ENCODE measurements at places on chromosomes 3 and 15.

GRCh38 chr3:147387885-147388699 is 18.3 kb downstream of the ZIC4 start:
- no peak for DNase-seq

DNA sequence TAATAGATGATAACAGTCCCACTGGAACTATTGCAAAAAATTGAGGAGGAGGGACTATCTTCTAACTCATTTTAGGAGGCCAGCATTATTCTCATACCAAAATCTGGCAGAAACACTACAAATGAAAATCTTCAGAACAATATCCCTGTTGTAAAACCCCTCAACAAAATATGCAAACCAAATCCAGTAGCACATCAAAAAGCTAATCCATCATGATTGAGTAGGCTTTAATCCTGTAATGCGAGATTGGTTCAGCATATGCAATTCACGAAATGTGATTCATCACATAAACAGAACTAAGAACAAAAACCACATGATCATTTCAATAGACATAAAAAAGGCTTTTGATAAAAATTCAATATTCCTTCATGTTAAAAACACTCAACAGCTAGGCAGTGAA is 23.9 kb upstream of the PLSCR2 start:
- DNase-seq: no peak

GRCh38 chr3:113006359-113007056 is 15.7 kb downstream of the GTPBP8 start:
- no peak for DNase-seq

- DNase-seq: peak; percentile 81
These were observed at the start of gene PLAAT1 for GRCh38 chr3:193240850-193241706. PLAAT1 (plus strand) TSS chr3:193241222; CDS start chr3:193255651, 14,429 bp downstream.

GRCh38 chr3:65338571-65338970 is 650.8 kb upstream of the ADAMTS9 start:
- DNase-seq: no peak

DNA sequence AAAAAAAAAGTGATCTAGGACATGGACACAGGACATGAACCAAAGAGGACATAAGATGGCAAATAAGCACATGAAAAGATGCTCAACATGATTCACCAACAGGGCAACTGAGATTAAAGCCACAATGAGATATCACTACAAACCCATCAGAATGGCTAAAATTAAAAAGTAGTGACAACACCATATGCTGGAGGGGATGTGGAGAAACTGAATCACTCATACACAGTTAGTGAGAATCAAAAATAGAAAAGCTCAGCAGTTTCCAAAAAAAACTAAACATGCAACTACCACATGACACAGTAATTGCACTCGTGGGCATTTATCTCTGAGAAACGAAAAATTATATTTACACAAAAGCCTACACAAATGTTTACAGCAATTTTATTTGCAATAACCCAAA is 27.9 kb upstream of the ACKR4 start:
- no peak for DNase-seq

DNA sequence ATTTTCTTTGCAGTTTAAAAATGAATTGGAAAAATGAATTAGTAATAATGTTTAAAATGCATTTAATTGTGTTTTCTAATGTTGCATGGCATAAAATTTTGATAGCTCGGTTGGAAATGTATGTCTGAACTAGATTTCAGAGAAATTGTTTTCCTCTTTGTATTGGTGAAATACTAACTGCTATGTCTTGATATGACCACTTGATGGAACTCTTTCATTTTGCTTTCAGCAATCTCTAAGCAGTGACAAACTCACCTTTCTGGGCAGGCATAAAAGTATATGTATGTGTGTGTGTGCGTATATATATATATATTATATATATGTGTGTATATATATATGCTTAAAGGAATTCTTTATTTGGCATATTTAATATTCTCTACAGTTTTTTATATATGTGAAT is 239.3 kb upstream of the ZNF717 start:
- peak; percentile 54 for DNase-seq

GRCh38 chr15:68553994-68554720 is 24.6 kb upstream of the CORO2B start:
- DNase-seq: peak; percentile 64

GRCh38 chr15:95944661-95945255 is 385.7 kb upstream of the NR2F2 start:
- no peak for DNase-seq

GRCh38 chr15:60660290-60661051 is 181.5 kb upstream of the ICE2 start:
- no peak for DNase-seq

DNA sequence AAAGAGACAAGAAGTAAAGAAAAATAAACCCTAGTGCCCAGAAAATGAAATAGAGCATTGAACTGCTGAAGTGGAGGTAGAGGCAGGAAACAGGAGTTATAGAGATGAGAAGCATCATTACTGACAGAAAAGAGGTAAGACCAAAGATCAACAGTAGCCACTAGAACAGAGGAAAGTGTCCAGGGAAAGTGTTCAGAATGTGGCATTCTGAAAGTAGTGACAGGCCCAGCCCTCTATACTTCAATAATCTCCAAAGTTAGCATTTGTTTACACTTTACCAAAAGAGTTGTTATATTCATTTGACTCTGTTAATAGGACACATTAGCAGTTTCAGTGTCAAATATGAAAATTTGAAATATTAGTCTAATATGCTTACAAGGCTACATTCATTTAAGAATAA is 727.1 kb upstream of the NECTIN3 start:
- no peak for DNase-seq

GRCh38 chr3:82761858-82762257 is 1000.4 kb upstream of the GBE1 start:
- no peak for DNase-seq

DNA sequence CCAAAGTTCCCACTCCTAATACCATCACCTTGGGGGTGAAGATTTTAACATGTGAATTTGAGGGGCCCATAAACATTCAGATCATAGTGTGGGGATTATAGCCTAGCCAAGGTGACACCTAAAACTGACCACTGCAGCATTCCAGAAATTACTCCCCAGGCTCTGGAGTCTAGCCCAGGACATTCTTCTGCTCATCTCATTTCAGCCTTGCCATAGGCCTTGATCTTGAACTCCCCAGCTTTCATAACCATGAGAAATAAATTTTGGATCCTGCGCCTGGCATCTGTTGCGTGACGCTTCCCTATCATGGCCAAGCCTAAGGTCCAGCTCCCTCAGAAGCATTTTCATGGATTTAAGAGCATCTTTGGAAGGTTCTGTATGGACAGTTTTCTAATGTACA is 502.9 kb upstream of the THBS1 start:
- no peak for DNase-seq

GRCh38 chr3:125250973-125251372 is 38.4 kb upstream of the SLC12A8 start:
- DNase-seq: no peak

GRCh38 chr15:45197512-45197911 is 9.7 kb upstream of the SHF start:
- no peak for DNase-seq

- no peak for DNase-seq
These were observed 61.6 kb downstream of the TMEM39A start for GRCh38 chr3:119401503-119402440.

- no peak for DNase-seq
These were observed 56.8 kb downstream of the DNAH1 start for GRCh38 chr3:52372822-52373504.

DNA sequence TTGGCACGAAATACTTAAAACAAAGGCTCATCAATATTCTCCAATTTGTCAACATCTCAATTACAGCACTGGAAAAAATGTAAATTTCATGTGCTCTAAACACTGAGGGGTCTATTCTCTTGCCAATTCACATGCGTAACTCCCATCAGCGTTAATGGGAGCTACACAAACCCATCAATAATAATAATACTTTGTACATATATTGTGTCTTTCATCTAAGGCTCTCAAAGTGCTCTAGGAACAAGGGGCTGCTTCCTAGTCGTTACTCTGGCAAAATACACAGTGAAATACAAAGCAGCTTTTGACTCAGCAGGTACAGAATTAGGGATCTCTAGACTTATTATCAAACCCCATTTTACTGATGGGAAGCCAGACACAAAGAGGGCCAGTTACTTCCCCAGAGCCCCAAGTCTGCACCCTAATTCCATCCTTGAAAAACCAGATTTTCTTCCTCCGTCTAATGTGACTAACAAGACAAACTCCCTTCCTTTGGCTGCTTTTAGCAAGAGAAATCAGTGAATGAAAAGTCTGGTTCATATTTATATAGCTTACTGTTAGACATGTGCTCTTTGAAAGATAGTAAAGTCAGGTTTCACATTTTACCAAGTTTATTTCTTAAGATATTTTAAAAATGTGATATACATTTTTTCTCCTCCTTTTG is 20.0 kb downstream of the MEIS2 start:
- no peak for DNase-seq

GRCh38 chr3:21620511-21621155 is 130.4 kb downstream of the ZNF385D start:
- DNase-seq: peak; percentile 3

GRCh38 chr3:25556447-25556846 is 108.3 kb downstream of the TOP2B start:
- no peak for DNase-seq

- DNase-seq: no peak
These were observed 360 bp upstream of the MGA start for GRCh38 chr15:41659855-41660234.

DNA sequence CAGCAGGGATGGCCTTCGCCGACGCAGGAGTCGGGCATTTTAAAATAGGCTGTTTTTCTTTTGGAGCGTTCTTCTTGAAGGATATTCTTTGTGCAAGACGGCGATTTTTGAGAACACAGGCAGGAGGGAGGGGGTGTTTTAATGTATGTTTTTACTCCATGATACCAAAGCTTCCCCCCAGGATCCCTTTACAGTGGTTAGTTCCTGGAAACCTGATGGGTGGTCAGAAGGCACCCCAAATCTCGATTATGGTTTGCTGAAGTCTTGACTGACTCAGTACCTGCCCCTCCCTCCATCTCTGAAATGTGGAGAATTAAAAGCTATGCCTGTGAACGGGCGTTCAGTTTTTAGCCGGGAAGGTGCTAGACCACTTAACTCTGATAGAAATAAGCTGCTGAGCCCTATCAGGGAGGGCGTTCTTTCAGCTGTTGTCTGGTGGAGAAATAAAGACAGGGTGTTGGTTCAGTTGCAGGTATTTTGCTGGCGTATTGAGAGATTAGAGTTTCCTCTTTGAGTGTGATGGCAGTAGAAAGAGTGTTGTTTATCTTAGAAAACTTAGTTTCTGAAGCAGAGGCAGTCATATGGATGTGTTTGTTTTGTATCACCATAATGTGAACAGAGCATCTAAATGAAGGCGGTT is 3.4 kb downstream of the IGF1R start:
- DNase-seq: no peak

DNA sequence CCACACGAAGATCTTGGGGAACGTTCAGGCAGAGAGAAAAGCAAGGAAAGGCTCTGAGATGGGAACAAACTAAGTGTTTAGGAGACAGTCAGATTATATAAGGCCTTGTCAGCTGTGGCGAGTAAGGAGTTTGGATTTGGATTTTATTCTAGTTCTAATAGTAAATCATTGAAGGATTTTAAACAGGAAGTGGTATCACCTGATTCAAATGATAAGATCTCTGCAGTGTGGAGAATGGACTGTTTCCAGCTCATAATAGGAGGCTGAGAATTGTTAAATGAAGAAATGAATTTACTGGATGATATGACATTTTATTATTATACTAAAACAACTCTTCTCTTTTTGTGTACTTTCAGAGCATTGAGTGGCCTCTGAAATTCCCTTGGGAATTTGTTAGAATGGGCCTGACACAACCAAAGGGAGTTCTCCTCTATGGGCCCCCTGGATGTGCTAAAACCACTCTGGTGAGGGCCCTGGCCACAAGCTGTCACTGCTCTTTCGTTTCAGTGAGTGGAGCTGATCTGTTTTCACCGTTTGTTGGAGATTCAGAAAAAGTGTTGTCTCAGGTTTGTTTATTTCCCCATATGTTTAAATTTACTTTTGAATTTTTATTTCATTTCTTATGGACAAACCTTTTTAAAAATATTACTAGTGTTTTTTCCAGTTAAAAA is 36.0 kb upstream of the GATM start:
- no peak for DNase-seq

- DNase-seq: no peak
These were observed 220.8 kb upstream of the HES1 start for GRCh38 chr3:193915099-193915498.

GRCh38 chr15:92467245-92467644 is 73.6 kb downstream of the ST8SIA2 start:
- no peak for DNase-seq

- DNase-seq: no peak
These were observed 201.2 kb downstream of the RPLP1 start for GRCh38 chr15:69653846-69654245.

- DNase-seq: no peak
These were observed 36.5 kb downstream of the OXNAD1 start for GRCh38 chr3:16301507-16301906.

DNA sequence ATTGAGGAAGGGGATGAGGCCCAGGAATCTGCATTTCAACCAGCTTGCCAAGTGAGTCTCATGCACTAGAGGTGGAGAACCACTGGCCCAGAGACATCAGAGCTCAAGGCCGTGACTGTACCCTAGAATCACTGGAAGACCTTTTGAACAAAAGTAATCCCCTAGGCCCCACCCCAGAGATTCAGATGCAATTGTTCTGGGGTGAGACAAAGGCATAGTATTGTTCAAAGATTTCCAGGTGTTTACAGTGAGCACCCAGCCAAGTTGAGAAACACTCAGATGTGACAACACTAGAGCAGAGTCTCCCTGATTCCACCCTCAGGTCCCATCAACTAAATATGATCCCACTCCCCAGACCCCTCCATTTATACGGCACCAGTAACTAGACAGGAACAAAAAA is 290.3 kb upstream of the TLE3 start:
- no peak for DNase-seq
